ENCODE measurements at places on chromosomes 6 and 20.

- DNase-seq: no peak
Measured at GRCh38 chr6:123533862-123534648, 102.7 kb downstream of the TRDN start.

GRCh38 chr6:35146453-35146852 is 5.3 kb upstream of the TCP11 start:
- DNase-seq: no peak

GRCh38 chr6:11653028-11653583 is 115.6 kb downstream of the TMEM170B start:
- DNase-seq: peak; percentile 69

GRCh38 chr6:3094815-3095214 is 23.7 kb upstream of the BPHL start:
- DNase-seq: no peak

- no peak for DNase-seq
Measured at GRCh38 chr20:57103146-57103800, 163.2 kb downstream of the BMP7 start.

DNA sequence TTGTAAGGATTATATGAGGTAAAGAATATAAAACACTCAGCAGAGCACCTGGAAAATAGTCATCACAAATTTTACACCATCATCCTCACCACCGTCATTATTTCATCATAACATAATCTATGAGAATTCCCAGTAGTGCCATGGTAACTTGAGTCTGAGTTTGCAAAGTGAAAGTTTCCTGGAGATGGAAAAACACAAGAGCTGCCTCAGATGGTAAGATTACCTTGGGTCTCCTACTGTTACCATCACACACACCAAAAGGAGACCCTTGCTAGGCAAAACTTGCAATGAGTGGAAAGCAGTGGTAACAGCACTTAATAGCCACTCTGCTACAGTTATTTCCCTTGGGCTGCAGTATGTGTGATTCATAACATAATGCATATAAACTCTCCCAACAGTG is 589.8 kb downstream of the RNF144B start:
- no peak for DNase-seq

DNA sequence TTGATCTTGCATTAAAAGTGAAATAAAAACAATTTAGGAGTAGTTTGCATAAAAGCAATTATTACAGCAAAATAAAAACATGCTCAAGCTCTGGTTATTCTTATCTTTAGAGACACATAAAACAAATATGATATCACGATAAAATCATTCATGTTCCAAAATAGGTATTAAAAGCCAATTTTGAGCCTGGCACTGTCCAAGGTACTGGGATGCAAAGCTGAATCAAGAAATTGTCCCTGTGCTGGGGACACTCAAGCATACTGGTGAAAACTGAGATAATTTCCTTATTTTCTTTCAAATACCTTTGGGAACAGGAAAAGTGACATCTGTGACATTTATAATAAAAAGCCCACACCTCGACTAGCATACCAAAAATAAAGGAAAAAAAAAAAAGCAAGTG is 931 bp upstream of the MTCL3 start:
- DNase-seq: no peak

- no peak for DNase-seq
Measured at GRCh38 chr6:90898763-90899162, 311.9 kb upstream of the MAP3K7 start.

GRCh38 chr6:106446287-106446885 is 85.9 kb downstream of the CRYBG1 start:
- peak; percentile 4 for DNase-seq

DNA sequence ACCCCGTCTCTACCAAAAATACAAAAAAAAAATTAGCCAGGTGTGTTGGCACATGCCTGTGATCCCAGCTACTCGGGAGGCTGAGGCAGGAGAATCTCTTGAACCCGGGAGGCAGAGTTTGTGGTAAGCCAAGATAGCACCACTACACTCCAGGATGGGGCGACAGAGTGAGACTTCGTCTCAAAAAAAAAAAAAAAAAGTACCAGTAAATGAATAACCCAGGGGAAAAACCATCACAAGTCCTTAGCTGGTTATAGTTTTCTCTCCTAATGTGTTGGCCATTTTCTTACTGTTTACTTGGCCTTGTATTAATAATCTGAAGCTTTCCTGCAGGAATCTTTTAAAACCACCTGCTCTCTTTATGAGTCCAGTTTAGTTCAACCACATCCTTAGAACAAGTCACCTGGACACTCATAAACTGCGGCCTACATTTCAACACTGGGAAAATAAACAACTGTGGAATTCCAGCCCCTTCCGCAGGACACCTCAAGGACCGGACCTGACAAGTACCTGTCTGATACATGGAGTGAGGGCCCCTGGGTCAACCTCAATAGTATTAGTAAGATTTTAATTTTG is 102.6 kb downstream of the ATP9A start:
- DNase-seq: no peak

DNA sequence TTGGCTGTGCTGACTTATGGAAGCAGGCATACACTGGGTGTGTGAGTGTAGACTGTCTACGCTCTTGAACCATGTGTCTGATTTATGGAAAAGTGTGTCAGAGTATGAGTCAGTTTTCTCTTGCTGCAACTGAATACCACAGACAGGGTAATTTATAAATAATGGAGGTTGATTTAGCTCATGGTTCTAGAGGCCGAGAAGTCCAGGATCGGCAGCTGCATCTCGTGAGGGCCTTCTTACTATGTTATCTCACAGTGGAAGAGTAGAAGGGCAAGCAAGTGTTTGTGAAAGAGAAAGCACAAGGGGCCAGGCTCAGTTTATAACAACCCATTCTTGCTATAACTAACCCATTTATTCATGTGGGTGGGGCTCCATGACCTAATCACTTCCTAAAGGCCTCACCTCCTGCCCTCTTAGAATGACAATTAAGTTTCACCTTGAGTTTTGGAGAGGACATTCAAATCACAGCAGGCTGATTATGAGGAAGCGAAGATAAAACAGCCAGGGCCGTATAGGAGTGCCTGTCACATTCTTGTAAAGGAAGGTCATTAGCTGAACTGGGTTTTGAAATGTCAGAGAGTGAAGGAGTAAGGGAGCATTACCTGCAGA is 6.7 kb downstream of the GPR31 start:
- no peak for DNase-seq

DNA sequence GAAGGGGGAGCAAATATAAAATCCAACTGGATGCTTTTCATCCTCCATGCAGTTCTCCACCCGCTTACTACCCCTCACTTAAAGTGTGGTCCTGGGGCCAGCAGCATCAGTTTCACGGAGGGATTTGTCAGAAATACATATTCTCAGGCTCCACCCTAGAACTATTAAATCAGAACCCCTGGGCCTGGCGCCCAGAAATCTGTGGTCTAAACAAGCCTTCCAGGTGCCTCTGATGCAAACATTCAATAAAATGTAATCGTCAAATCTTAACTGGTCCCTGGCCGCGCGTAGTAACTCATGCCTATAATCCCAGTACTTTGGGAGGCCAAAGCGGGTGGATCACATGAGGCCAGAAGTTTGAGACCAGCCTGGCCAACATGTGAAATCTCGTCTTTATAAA is 47.7 kb downstream of the ATXN1 start:
- DNase-seq: no peak

DNA sequence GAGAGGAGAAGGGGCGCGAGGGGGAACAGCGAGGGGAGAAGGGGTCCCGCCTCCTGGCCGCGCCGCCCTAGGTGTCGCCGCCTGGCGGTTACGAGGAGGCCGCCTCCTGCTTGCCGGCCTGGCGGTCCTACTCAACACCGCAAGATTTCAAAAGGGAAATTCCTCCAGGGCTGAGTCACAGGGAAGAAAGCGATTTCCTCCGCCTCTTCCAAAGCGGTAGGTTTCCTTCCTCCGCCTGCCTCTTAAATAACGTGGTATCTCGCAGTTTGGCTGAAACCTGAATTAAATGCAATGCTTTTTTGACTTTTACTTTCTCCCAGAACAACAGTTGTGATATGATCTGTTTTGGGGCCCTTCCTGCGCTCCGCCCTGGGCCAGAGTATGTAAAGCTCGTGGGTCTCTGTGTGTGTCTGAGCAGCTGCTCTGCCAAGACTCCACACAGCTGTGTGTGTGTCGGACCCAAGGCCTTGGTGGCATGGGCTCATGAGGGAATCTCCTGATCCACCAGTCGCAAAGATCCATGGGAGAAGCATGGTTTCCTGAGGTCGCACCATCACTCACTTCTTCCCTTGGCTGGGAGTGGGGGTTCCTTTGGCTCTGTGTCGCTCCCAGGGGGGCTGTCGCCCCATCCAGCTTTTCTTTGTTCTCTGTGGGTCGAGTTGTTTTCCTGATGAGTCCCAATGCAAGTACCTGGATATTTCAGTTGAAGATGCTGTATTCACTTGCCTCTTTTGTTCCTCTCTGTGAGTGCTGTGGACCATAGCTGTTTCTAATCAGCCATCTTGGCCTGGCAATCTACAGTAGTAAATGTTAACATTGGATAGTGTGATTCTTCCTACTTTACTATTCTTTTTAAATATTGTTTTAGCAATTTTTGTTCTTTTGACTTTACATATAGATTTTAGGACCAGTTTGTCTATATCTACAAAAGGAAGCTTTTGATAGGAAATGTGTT is 31.6 kb upstream of the NOTCH4 start:
- DNase-seq: peak; percentile 63

GRCh38 chr6:161921602-161922395 is 647.9 kb upstream of the AGPAT4 start:
- DNase-seq: no peak

DNA sequence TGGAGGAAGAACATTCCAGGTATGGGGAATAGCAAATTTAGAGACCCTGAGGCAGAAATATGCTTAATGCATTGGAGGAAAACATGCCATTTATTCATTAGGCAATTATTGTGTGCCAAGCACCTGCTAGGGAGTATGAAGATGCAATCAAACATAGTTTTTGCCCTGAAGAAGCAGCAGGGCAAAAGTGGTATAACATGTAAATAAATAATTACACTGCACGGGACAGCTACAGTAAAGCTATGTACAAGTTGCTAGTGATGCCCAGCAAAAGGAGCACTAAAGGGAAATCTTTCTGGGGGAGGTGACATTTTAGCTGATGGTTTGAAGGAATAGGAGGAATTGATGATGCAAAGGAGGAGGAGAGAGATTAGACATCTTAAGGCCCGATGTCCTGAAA is 624 bp upstream of the TJAP1 start:
- no peak for DNase-seq

GRCh38 chr6:63807056-63807455 is 171.5 kb downstream of the PHF3 start:
- no peak for DNase-seq

GRCh38 chr6:96888745-96889144 is 8.9 kb downstream of the NDUFAF4 start:
- no peak for DNase-seq

DNA sequence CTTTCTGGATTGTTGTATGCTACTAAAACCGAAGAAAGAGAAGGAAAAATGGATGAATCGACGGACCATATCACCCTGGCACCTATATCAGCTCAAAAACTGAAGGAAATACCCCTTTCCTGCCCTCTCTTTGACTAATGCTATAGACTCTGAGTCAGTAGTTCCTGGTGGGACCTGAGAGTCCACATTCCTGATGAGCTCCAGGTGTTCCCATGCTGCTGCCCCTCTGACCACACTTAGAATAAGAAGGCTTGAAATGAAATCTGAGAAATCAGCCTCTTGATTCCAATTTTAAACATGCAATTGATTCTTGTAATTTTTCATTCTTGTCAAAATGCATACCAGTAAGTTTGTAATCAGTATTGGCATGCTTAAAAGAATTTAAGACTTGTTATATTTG is 75.2 kb downstream of the PRL start:
- no peak for DNase-seq

DNA sequence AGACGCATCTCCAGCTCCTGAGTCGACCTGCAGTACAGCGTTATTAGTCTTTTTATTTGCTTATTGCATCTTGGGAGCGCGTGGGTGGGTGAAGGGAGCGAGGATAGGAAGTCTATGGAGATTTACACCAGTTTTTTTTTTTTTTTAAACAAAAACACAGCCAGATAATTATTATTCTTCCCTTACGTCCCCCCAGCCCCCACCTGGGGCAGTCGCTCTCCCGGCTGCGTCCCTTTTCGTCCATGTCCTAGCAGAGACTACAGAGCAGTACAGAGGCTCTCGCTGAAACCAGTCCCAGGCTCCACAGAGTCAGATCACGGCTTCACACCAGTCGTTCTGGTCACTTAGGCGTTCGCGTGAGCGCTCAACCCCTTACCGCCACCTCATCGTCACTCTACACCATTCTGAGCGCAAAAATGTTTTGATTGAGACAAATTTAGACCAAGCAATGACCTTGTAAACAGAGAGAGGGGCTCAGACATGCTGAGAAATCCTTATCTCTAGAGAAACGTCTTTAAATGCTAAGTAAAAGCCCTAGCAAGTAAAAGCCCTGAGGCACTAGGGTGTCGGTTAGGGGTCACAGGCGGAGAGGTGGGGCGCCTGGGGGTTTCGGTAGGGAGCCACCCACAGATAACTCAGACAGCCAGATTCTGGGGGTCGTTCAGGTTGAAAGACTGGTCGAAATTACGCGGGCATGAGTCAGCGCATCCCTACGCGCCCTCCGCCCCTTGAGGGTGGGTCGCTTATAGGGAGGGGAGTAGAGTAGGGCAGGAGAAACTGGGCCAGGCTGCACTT is 975 bp upstream of the PPT2 start:
- DNase-seq: peak; percentile 48

DNA sequence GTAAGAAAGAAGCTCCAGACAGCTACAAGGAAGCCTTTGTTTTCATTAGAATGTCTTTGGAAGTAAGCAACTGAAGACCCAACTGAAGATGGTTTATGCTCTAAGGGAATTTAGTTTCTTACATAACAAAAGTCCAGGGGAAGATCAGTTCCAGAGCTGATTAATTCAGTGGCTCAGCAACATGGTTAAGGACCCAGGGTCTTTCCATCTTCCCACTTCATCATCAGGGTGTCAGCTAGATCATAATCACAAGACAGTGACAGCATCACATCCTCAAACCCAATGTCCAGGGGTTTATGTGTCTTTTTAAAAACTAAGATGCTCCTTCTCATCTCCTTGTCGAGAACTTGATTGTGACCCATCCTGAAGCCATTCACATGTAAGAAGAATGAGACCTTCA is 119.7 kb upstream of the PRDM1 start:
- no peak for DNase-seq

- no peak for DNase-seq
Measured at GRCh38 chr20:59835057-59835447, 98.4 kb downstream of the SYCP2 start.

DNA sequence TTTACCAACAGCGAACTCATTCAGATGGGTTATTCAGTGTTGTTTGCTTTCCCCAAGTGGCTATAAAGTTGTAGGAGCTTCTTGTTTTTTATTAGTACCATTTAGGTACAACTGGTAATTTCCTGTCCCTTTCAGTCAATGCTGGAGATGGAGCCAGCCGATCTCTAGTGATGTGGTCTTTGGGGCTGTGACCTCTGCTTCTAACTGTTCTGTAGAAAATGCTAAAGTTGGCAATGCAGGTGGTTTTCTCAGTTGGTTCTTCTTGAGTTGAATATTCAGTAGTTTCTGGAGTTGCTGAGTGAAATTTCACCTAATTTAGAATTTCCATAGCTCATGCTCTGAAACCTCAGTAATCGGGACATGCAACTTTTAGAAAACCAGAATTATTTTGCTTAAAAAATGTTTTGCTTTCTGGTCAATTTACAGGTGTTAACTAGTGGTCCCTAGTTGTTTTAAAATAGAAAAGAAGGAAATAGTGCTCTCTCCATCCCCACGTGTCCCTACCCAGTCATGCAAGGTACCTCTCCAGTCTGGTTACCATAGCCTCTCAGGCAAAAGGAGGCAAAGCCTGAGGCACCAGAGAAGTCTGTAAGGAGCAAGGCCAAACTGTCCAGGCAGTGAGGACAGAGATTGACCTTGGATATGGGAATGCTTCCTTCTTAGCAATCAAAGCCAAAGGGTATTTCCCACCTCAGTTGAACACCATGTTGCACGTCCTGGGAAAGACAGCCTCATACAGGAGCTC is 27.3 kb upstream of the GABRR1 start:
- DNase-seq: no peak

Data from amniotic stem cell (primary cell).